Activated CD4-positive, alpha-beta T cell treated with anti-CD3 and anti-CD28 coated beads, Interleukin-2, amount 50 U/mL, for 48 hours (primary cell): ENCODE measurements at places on chromosomes 11 and 22.
A peak's percentile ranks its signal among the peaks of the same experiment; 100 is the strongest.

DNA sequence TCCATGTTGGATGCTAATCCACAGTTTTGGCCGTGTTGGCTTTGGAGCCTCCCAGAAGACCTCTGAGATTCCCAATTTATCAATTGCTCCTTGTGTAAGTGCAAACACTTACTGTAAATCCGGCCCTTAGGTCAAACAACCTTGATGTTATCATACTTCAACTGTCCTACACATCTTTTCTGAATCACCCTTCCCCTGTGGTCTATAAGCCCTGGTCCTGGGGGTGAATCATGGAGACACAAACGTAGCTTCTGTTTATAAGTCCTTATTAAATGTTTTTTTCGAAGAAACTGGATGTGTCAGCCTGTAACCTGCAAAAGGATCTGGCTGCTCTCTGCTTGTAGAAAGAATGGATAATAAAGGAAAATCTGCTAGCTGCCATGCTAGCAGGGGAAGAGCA lies 1.7 kb upstream of the IL10RA start:
- no peak for DNase-seq

DNA sequence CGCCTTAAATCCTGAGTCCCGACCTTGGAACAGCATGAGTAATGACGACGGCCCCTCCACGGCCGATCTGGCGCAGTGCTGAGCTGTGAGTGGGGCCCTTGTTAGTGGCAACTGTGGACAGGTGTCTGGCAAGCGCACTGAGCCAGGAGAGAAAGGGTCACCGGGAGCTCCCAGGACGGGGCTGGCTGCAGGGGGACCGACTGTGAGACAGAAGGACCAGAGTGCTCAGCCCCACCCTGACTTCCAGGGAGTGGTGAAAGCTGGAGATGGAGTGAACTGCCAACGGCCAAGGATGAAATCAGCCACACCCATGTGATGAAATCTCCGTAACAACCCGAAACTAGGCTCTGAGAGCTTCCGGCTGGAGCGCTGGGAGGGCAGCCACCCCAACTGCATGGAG lies 228.6 kb downstream of the BRD1 start:
- DNase-seq = no peak

GRCh38 chr11:13928566-13929251 lies 33.8 kb upstream of the SPON1 start:
- no peak for DNase-seq

- DNase-seq = no peak
Measured at GRCh38 chr11:14212986-14213385, 146.0 kb downstream of the RRAS2 start.

GRCh38 chr11:130858215-130858614 lies 58.1 kb downstream of the SNX19 start:
- no peak for DNase-seq

- DNase-seq = no peak
Measured at GRCh38 chr11:64604458-64605243, 13.6 kb downstream of the SLC22A12 start.

DNA sequence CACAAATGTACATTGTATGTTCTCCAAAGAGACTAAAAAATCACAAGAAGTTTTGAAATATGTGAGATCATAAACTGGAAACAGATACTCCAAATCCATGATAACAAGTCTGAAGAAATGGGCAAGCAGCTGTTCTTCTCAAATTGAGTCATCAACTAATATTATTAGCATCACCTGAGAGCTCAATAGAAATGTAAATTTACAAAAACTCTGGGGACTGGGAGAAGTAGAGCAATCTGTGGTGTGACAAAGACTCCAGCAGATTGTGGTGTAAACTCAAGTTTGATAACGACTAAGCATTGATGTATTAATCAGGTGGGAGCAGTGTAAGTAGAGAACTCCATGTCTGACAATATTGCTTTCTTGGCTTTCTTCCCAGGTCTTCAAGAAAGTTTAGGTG lies 53.2 kb downstream of the GLYATL1 start:
- no peak for DNase-seq

DNA sequence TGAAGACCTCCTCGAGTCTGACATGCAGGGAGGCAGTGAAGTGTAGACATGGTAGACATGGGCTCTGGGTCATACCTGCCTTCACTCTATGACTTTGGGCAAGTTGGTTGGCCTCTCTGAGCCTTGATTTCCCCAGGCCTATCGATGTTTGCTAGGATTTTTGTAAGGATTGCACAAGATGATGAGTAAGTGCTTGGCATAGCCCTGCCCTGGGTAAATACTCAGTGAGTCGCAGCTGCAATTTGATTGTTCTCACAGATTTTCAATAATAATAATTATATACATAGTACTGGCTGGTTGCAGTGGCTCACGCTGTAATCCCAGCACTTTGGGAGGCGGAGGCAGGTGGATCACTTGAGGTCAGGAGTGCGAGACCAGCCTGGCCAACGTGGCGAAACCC lies 18.1 kb downstream of the MCM5 start:
- no peak for DNase-seq

- DNase-seq = no peak
Measured at GRCh38 chr11:65648997-65649493, 11.1 kb downstream of the SIPA1 start.

DNA sequence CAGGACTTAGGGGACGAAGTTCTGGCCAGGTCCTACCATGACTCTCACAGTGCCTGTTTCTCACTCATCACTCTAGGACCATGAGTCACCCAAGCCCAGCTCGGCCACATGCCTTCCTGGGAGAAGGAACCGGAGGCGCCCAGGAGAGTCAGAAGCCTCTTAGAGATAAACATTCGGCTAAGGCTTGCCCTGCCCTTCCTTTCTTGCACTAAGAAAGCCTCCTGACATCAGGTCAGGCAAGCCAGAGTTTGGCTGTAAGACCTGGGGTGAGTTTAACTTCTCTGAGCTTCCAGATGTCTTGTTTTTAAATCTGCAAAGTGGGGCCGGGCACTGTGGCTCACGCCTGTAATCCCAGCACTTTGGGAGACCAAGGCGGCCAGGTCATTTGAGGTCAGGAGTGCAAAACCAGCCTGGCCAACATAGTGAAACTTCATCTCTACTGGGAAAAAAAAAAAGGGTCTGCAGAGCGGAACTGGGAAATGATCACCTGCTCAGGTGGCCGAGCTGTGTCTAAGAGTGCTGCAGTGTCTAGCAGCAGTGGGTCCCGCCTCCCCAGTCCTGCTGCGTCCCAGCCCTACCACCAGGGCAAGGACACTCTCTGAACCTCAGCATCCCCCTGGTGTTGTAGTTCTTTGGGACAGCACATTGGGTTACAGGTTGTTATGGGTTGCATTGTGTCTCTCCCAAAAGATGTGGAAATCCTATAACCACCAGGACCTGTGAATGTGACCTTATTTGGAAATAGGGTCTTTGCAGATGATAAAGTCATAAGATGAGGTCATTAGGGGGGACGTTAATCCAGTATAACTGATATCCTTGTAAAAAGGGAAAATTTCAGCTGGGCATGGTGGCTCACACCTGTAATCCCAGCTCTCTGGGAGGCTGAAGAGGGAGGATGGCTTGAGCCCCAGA lies 1.8 kb upstream of the CARS1 start:
- DNase-seq = no peak

- DNase-seq = no peak
Measured at GRCh38 chr11:75562836-75563484, 907 bp downstream of the SERPINH1 start.

DNA sequence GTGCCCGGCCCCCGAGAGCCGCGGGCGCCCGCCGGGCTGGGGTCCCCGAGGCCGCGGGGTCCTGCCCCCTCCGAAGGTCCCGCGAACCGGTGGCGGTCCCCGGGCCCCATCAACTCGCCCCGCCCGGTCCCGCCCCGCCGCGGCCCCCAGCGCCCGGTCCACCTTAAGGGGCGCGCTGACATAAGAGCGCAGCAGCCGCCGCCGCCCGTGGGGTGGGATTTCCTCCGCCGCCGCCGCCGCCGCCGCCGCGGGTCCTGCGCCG lies at the start of gene ZDHHC8:
Gene ZDHHC8, plus strand, starts transcription at position 208 of the 262 bp plus-strand sequence. CDS start 144 bp downstream, outside the sequence.
- DNase-seq = peak; percentile 46

- no peak for DNase-seq
Measured at GRCh38 chr11:47007579-47007978, 71.0 kb downstream of the CSTPP1 start.

DNA sequence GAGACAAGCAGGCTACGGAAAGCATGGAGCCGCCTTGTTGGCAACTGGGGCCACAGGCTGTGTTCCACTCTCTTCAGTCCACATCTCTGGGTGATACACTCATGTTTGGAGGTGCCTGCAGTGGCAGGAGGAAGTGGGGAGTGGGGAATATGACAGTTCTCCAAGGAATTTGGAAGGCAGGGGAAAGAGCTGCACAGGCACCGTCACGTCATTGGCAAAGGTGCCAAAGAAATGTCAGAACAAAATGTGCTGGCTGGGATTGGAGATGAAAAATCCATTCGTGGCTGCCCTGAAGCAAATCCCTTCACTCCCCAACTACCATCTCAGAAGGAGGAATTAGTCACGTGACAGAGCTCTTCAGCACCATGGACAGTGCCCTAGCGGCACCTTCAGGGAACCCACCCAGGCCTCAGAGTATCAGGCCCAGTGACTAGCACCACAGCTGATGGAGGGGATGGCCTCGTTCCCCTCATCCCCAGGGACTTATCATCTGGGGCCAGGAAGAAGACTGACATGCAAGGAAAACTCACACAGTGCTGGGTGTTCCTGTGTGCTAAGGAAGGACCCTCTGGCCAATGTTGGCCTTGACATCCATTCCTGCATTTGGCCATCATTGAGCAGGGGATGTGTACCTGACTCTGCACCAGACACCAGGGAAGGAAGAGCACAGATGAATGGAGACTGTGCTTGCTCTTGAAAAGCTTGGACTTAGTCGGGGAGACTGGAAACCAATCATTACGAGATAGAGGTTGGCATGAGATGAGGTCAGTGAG lies 48.5 kb upstream of the PRDM11 start:
- DNase-seq = peak; percentile 54

DNA sequence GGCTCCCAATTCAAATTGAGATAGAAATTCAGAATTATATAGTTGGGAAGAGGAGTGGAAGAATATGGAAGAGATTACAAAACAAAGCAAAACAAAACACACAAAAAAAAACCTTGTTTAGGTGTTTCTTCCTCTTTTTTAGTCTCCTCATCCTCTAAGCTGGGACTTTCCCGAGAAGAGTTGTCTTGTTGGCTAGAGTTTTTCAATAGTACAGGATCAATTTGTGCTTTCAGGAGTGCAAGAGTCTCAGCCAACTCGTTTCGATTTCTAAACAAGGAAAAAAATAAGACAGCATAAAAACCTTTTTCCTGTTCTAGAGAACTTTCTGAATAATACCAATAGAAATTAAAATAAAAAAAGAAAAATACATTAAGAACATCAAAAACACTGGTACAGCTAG lies 87.8 kb upstream of the CLNS1A start:
- no peak for DNase-seq

GRCh38 chr11:70857894-70858293 lies 394.5 kb downstream of the SHANK2 start:
- no peak for DNase-seq

DNA sequence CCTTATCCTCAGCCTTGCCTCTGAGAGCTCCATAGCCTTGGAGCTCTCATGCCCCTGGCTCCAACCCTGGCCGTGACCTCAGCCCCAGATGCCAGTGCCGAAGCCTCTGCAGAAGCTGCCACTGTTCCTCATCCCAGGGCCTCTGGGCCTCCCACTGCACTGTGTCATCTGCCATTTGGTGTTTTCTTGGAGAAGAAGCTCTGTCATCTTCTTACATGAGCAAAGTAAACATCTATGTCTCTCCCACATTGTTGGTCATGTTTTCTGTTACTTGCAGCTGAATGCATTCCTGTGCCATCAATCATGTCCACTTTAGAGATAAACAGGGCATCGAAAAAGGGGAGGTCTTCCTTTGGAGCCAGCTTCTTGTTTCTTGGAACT lies 45.0 kb upstream of the FTH1 start:
- DNase-seq = no peak

DNA sequence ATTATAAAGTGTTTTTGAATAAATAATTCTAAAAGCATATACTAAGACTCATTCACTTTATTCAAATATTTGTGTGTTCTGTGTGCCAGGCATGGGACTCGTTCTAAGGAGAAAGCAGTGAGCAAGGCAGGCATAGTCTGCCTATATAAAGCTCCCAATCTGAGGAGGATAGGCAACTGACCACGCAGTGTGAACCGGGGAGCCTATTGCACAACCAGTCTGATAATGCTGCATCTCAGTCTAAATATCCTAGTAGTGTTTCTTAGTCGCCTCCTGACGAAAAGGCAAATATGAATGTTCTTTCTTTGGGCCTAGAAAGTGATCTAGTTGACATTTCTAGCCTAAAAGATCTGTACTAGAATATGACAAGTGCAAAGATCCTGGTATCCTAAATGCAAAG lies 98.3 kb downstream of the C11orf65 start:
- DNase-seq = no peak

GRCh38 chr11:108914981-108915380 lies 250.1 kb downstream of the DDX10 start:
- no peak for DNase-seq

DNA sequence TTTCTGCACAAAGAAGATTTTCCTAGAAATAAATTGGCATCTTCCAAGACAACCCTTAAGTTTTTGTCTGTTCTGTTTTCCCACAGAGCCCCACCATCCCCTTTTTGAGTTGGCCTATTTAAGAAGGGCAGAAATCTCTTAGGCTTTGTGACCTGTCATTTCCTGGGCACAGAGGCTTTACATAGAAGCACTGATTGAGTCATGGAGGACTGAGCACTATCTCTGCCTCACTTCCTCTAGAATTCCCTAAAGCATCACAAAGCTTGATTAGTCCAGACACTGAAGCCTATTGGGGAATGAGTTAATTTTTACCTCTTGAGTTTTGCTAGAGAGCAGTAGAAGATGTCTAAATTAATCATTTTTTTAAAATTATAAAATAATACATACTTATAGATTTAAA lies 25.4 kb downstream of the TRIM44 start:
- no peak for DNase-seq

- no peak for DNase-seq
Measured at GRCh38 chr22:29883775-29884097, 762 bp downstream of the MTMR3 start.

- no peak for DNase-seq
Measured at GRCh38 chr22:45726081-45726480, 54.4 kb downstream of the ATXN10 start.

DNA sequence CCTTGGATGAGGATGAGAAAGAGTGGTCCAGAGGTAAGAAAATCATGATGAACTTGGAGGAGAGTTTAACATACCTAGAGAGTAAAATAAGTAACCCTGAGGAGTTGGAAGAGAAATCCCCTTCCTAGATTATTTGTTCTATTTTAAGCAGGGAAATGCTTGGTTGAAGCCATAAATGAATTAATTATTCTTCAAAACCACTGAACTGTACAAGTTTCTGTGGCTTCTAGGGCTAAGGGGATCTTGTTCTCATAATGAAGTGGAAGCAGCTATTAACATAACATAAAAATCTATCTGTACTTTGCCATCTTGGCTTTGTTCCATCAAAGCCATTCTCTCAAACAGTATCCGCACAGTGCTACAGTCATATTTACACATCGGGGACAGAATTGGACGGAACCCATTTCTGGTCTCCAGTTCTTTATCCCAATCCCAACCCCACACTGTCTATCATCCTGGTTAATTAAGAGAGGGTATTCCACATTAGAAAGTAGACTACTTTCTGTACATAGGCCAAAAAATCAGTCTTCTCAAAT lies 14.5 kb upstream of the ARHGAP42 start:
- DNase-seq = no peak
